ENCODE measurements at places on chromosomes 3 and 15.
A peak's percentile ranks its signal among the peaks of the same experiment; 100 is the strongest.

- no peak for DNase-seq
Measured at GRCh38 chr3:134449277-134449676, 36.5 kb downstream of the ANAPC13 start.

- DNase-seq = no peak
Measured at GRCh38 chr3:107942951-107943749, 147.7 kb downstream of the CD47 start.

- DNase-seq = no peak
Measured at GRCh38 chr3:127077068-127077467, 94.2 kb downstream of the PLXNA1 start.

DNA sequence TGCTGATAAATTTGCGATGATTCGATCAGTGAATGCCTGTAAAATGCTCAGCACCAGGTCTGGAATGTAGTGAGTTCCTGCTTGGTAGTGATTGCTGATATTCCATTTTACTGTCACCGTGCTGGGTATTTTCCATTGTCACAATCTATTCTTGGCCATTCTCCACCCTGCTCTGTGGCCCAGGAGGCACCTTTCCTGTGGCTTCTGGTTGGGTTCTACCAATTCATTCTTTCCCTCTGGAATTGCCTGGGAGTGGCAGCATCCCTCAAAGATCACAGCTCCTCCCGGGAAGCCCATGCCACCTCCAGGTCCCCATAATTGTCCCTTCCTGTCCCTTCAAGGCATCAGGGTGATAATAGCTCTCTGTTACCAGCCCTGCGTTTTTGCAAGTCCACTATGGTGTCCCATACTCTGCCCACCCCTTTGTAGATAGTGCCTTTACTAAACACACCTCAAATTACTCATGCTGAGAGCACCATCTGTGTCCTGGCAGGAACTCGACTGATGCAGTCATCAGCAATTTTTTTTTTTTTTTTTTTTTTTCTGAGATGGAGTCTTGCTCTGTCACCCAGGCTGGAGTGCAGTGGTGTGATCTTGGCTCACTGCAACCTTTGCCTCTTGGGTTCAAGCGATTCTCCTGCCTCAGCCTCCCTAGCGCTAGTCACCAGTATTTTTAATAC, 177.8 kb upstream of the PROK2 start:
- no peak for DNase-seq

DNA sequence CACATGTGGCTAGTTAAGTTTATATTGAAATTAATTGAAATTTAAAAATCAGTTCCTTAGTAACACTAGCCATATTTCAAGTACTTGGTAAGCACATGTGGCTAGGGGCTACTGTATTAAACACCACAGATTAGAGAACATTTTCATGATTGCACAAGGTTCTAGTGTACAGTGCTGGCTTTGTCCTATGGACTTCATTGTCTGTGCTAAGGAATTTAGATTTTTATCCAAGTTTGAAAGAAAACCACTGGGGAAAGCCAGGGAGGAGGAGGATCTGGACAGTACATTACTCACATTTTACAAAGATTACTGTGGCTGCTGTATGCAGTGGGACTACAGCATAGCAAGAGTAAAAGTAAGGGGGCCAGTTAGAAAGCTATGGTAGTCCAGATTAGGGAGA, 13.9 kb downstream of the STAC start:
- no peak for DNase-seq

DNA sequence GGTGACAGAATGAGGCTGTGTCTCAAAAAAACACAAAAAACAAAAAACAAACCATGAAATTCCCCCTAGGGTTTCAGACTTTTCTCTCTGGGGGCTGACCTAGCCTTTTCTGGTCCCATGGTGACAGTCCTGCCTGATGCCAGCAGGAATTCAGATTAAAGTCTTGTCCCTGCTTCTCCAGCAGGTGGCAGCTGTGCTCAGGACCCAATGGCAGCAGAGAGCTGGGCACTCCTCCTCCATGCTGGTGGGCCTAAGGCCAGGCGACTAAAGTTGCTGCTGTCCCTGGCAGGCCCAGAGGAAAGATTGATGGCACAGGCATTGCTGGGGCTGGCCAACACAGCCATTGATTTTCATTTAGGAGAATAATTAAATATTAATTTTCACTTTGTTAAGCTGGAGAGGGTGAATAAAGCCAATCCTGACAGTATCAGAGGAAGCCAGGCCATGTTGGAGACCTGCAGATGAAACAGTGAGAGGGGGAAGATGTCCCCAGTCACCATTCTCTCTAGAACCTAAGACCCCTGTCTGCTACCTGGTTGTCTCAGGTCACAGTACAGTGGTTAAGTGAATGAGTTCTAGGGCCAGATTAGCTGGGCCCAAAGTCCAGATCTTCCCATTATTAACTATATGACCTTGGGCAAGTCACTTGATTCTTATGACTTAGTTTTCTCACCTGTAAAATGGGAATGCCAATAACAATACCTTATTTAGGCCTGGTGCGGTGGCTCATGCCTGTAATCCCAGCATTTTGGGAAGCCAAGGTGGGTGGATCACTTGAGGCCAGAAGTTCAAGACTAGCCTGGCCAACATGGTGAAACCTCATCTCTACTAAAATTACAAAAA, 7.1 kb downstream of the CELF6 start:
- peak; percentile 34 for DNase-seq

DNA sequence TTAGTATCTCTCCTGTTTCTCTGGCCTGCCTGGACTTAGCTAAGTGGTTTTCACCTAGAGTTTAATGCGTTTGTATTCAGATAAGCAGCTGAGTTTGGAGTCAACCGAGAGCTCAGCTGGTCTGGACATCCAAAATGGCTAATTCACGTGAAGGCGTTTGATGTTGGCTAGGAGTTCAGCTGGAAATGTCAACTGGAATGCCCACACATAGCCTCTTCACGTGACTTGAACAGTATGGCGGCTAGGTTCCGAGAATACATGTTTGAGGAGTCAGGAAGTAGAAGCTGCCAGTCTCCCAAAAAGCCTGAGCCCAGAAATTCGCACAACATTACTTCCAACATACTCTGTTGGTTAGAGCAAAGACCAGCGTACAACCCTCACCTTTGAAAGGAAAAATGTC, 2.2 kb downstream of the USP8 start:
- DNase-seq = no peak

DNA sequence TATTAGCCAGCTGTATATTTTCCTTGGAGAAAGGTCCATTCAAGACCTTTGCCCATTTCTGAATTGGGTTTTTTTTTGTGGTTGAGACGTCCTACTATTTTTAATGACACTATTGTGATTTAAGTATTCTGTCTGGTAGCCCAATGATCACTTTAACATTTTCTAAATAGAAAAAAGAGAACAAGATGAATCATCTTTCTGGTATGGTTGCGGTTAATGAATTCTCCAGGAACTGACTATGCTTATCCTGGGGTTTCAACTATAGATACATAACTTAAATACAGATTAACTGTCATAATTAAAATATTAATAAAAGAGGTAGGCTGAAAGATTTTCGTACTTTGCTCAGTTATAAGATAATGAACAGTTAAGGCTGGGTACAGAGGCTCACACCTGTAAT, 51.9 kb downstream of the PBRM1 start:
- no peak for DNase-seq

- DNase-seq = no peak
Measured at GRCh38 chr3:129106320-129106719, 15.3 kb downstream of the RAB43 start.

GRCh38 chr3:37779289-37780152, 82.2 kb upstream of the CTDSPL start:
- no peak for DNase-seq

GRCh38 chr15:85956532-85957275, 123.0 kb upstream of the AGBL1 start:
- DNase-seq = no peak

GRCh38 chr15:59300618-59301139, 72.0 kb downstream of the MYO1E start:
- no peak for DNase-seq

- DNase-seq = no peak
Measured at GRCh38 chr3:156519758-156520162, 35.2 kb downstream of the SSR3 start.

DNA sequence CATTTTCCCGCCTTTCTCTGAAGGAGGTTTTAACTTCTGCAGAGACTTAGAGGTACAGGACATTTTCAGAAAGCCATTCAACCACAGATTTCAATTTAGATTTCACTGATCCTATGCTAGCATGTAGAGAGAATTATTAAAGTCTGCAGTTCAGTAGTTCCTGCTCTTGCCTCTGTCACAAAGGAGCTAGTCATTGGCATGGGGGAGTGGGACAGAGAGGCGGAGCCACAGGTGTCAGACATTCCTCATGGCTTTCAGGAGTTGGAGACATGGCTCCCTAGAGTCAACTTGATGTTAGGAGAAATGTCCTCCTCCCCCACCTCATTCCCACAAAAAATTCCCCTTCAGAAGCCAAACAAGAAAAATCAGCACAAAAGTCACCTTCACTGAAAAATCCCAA, 66.0 kb upstream of the SIAH2 start:
- DNase-seq = no peak
